Activated CD4-positive, alpha-beta T cell treated with anti-CD3 and anti-CD28 coated beads for 4 hours (primary cell): ENCODE measurements at places on chromosomes 2 and 18.

DNA sequence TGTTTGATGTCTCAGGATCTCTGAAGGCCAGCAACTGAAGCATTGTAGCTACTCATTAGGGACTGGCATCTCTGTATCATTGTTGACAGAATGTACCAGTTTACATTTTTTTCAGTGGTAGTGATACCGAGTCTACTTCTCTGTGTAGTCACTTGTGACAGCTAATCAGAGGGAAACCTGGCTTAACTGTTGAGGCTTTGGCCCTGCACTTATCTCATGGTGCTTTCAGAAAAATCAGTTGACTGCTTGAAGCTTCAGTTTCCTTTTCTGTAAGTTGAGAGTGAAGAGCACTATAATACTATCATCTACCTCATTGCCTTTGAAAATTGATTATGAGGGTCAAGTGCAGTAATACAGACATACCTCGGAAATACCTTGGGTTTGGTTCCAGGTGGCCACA is 90.0 kb downstream of the COMMD1 start:
- no peak for DNase-seq

DNA sequence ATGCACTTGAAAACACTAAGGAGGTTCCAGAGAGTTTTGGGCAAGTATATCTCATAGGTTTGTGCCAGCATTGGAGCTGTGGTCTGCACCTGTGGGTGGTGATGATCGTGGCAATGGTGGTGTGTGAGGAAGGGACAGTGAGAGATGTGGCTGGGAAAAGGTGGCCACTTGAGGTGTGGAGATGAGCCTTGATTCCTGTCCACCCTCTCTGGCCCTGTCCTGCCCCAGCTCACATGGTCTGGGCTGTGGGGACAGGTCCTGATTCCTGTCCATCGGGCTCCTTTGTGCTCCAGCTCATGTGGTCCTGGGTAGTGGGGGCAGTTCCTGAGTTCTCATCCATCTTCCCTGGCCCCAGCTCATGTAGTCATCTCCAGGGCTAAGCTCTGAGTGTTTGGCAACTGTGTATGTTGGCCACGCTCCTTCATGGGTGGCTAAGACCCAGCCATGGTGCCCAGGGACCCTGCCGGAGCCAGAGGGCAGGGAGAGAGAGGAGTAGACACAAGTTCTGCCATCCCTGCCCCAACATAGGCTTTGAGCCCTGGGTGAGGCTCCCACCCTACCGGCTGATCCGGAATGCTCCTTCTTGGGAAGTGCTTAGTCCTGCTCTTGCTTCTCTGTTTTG is 294.4 kb upstream of the HDAC4 start:
- no peak for DNase-seq

GRCh38 chr2:86284987-86285386 is 52.4 kb downstream of the REEP1 start:
- no peak for DNase-seq

- DNase-seq: no peak
These were observed 132.7 kb downstream of the TSN start for GRCh38 chr2:121888189-121888557.

DNA sequence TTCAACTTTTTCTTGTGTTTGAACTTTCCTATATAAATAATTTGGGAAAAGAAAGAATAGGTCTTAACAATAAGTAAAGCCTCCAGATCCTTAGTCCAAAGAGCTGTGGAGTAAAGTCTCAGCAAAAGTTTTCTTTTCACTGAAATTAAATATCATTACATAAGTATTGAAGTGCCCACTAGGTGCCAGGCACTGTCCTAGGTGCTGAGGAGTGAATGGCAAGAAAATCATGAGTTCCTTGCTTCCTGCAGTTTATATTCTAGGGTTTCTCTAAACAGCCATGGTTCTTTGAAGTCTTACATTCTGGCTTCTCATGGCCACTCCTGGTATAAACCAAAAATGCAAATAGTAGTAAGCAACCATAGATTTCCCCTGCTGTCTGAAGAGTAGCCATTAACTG is 59.7 kb downstream of the SPP2 start:
- DNase-seq: no peak

DNA sequence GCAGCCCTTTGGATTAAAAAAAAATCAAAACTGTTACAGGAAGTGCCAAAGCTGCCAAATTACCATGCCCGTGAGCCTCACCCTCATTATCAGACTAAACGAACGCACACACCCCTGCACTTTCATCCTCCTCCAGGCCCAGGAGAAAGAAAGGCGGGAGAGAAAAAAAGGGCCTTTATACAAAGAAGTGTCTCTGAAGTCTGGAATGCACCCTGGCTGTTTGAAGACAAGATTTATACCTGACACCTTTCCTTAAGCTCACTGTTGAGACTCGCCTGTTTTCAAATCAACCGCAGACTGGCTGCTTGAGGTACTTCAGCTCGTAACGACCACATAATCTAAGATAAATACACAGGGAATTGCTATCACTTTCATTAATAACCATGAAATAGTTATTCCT is 31.0 kb downstream of the EDAR start:
- DNase-seq: no peak

GRCh38 chr2:214808981-214809750 is at the start of gene BARD1:
Gene BARD1, minus strand, starts transcription at chr2:214809683. Its CDS starts 114 bp downstream, at chr2:214809569.
- DNase-seq: peak; percentile 42
